Pancreas (tissue), 10 donors: ENCODE measurements at places on chromosomes 3 and 15. TPM values are rescaled to one million over a fixed set of nuclear protein-coding genes. Genes with fewer than 3 reads are reported as not detected.

GRCh38 chr15:63601026-63601703 lies 4.0 kb downstream of the FBXL22 start:
- peak; percentile 39 for DNase-seq

DNA sequence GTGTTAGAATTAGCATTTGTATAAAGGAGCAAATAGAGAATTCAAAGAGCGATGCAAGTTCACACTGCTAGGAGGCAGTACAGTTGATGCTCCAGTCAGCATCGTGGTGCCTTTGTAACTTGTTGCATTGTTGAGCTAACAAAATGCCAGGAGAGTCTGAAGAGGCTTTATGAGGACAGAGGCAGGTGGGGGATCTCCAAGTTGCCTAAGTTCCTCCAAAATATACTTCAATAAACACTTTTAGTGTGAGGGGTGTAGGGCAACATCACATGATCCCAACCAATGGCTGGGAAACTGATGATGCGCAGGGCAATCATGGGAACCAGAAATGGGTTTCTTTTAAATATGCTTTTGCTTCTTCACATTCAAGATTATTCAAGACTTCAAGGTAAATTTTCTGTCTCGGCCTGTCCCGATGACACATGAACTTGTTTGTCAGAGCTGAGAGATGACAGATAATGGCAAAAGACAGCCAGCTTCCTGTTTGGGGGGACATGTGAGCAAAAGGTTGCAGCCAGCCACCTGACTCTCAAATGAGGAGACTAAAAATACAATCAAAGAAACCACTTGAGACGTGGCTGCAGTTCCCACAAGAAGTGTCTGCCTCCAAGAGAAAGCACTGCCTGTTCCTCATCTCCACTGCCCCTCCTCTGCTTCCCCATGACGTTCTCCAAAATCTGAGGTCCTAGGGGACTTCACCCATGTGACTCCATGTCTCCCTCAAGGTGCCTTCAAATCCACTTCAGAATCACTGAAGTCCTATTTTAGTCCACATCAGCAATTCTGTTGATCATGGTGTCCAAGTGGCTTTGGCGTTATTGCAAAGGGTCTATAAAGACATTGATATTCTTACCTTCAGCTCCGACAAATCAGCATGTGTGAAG lies 39.3 kb downstream of the KLHL6 start:
- no peak for DNase-seq

DNA sequence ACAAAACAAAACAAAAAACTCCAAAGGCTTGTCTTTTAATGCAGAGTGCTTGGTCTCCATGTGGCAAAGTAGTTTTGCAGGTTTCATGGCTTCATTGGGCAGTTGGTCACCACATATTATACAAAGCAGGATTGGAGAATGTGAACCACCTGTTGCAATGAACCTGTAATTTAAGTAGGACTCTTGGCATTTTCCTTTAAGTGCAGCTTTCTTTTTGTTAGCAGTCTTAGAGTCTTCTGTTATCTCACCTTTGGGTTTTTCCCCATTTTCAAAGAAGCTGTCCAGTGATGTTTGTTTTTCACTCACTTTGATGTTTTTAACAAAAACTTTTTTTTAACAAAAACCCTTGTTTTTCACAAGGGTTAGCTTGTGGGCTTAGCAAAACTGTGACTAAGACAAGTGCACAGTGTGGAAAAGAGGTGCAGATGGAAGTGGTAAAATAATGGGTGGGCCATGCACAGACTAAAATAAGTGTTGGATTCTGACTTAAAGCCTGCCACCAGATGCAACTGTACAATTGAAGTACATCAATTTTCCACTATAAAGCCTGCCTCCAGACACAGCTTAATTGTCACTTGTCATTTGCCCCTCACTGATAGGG lies 2.9 kb upstream of the PLSCR1 start:
- no peak for DNase-seq

DNA sequence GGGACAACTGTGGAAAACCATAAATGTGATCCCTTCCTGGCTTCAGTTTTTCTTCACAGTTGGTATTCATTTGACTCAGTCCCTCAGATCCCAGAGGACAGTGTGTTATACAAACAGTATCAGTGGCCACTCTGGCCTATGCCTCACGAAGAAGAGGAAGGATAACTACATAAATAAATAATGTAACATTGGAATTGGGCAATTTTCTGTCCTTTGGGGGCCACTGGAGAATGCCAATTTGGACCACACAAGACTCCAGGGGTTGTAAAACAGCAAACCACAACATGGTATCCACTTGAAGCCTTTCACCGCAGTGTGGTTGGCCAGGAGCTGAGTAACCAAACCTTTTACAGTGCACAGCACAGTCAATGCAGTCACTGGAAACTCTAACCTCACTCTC lies 1077.0 kb downstream of the ROBO2 start:
- no peak for DNase-seq

DNA sequence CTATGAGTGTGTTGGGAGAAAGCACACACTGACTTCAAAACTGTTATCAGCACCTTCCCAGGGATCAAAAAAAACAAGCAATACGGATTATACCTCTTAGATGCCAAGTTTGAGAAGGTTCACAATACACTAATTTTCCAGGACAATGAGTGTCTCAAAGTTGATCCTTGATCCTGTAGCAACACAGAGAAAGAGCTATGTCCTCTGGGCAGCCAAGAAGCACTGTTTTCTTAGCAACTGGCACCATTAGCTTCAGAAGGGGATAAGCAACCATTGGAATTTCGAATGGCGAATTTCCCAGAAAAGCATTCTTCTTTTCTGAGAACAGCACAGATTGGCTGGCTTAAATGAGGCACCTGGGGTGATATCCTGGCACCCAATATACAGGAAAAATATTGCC lies 270.3 kb upstream of the RORA start:
- DNase-seq, result no peak

GRCh38 chr15:51403072-51403878 lies 61.8 kb downstream of the GLDN start:
- no peak for DNase-seq

GRCh38 chr3:3392946-3393345 lies 213.5 kb upstream of the CRBN start:
- no peak for DNase-seq

- peak; percentile 26 for DNase-seq
Observed at GRCh38 chr3:184322731-184323487, 8.5 kb downstream of the EIF4G1 start.

GRCh38 chr15:61256231-61256630 lies 27.1 kb upstream of the RORA start:
- DNase-seq, result no peak

DNA sequence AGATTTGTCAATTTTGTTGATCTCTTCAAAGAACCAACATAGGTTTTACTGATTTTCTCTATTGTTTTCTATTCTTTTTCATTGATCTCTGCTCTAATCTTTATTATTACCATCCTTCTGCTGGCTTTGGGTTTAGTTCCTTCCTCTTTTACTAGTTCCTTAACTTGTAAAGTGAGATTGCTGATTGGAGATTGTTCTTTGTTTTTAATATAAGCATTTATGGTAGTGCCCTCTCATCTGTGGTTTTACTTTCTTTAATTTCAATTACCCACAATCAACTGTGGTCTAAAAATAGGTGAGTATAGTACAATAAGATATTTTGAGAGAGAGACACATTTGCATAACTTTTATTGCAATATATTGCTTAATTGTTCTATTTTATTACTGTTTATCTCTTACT lies 13.2 kb upstream of the CLRN1 start:
- DNase-seq, result no peak

- DNase-seq, result peak; percentile 92
Observed at GRCh38 chr15:65286704-65287519, at the start of gene PARP16. Gene PARP16, minus strand, starts transcription at chr15:65286883. Its CDS starts 457 bp downstream, at chr15:65286426.

Gene CCK
- not detected for total RNA-seq

Gene CLK3
- total RNA-seq, result 29.3 TPM

Gene IGDCC3
- not detected for total RNA-seq

Gene DPPA4
- not detected for total RNA-seq

Gene PTPRG
- 15.5 TPM for total RNA-seq

Gene DVL3
- total RNA-seq, result 36.3 TPM
